ENCODE measurements at places on chromosomes 16 and 17. TPM values are rescaled to one million over a fixed set of nuclear protein-coding genes. Genes with fewer than 3 reads are reported as not detected.

The ARHGAP44 gene
- not detected for total RNA-seq

The TMIGD1 gene
- not detected for total RNA-seq

- H3K27ac ChIP-seq: peak overlapping the region; percentile 82
- peak overlapping the region; percentile 87 for H3K4me3 ChIP-seq
- peaks cover 12% of the 10 kb centered on the region for H3K36me3 ChIP-seq
- no peak for DNase-seq
- no peaks in the 10 kb centered on the region for H3K27me3 ChIP-seq
These were observed 590 bp downstream of the TMEM219 start for GRCh38 chr16:29962344-29962994.

The ALOX15B gene
- total RNA-seq: not detected

- H3K27ac ChIP-seq: no peak overlapping the region
- H3K27me3 ChIP-seq: no peaks in the 10 kb centered on the region
- DNase-seq: no peak
- peaks cover 16% of the 10 kb centered on the region for H3K36me3 ChIP-seq
These were observed 261.8 kb upstream of the CACNG5 start for GRCh38 chr17:66573078-66573477.

DNA sequence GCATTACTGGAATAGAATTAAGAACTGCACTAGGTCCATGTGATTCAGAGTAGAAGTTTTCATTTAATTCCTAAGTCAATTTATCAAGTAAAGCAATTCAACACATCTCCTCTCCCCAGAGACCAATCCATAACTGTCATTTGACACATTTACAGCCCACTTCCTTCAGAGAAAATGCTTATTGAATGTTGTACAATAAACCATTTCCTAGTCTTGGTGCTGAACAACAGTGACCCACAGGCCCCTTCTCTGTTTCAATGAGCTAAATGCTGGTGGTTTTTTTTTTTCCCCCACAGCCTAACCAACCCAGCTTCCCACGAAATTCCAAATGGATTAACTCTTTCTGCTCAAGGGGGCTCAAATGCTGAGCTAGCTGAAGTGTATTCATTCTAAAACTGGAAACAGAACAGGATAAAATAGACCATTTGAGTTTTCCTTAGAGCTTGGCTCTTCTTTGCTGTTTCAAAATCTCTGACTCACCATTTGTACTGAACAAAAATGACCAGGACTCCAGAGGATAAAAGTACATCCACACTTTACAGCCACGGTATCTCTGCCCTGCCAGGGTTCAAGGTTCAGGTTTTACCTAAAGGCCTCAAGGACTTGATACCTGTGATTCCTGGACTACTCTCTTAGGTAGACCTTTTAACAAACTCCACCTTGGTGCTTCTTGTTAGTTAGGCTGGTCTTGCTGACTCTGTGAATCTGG, 62.3 kb downstream of the TMEM100 start:
- DNase-seq: no peak
- no peak overlapping the region for H3K27ac ChIP-seq
- H3K4me3 ChIP-seq: no peak overlapping the region
- peaks cover 23% of the 10 kb centered on the region for H3K27me3 ChIP-seq
- no peaks in the 10 kb centered on the region for H3K4me1 ChIP-seq
- no peaks in the 10 kb centered on the region for H3K36me3 ChIP-seq

The HOXB2 gene
- 20.3 TPM for total RNA-seq

The PIK3R5 gene
- total RNA-seq: 50.3 TPM

The NOL3 gene
- 35.6 TPM for total RNA-seq

DNA sequence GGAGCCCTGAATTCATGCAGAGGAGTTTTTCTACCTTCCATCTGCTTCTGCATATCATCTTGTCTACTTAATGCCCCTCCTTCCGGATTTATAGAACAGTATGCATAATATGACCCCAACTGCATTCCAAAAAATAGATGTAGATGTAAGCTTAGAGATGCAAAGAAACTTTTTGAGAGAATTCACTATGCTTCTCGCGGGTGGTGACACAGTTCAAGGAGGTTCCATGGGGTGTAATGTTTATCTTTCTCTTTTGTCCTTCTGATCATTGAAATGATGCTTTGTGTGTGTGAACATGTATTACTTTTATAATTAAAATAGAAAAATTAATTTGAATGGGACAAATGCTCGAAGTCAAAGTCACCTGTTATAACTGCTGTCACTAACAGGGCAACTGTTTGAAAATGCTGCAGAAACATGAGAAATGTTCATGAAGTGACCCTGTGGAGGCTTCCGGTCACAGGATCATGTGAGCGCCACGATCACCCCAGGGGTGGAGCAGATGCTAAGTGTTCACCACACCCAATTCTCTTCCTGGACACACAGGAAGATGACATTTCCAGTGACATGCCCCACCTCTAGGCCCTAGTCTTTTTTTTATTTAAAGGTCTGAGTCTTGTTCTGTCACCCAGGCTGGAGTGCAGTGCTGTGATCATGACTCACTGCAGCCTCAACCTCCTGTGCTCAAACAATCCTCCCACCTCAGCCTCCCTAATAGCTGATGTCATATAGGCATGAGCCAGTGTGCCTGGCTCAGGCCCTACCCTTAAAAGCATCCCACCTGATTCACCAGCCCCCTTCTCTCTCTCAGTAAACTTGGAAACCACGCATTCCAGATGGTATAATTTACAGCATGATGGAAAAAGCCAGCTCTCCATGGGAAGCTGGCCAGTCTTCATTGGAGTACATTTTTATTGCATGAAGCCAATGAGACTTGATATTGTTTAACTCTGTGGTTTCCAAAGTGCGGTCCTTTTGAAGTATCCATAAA, 21.0 kb upstream of the AGRP start:
- H3K27ac ChIP-seq: peak overlapping the region; percentile 97
- DNase-seq: peak; percentile 85
- peaks cover 49% of the 10 kb centered on the region for H3K4me1 ChIP-seq

The KRTAP4-5 gene
- total RNA-seq: not detected

DNA sequence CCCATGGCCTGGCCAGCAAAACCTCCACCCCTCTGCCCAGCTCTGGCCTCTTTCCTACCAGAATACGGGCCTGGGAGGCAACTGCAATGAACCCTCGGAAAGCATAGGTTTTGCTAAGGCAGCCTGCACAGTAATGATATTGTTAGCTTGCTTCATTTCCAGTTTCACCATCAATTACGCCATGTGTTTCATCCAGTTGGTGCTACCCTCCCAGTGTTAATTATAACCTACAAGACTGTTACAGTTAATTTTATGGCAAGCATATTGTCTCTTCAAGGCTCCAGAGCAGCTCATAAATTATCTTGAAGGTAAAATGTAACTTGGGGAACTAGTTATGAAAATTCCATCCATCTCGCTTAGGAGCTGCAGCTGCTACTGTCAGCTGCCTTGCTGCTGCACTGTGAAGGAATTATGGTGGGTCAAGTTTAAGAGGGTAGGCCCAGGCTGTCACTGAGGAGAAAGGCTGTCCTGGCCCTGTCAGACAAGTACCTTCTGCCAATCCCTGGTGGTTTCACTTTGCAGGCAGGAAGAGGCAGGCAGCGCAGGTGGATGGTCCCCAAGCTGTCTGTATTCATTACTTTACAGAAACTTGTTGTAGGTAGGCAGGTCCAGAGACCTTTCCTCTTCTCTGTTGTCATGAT, 242.9 kb downstream of the FTO start:
- no peak overlapping the region for H3K27ac ChIP-seq
- H3K27me3 ChIP-seq: no peaks in the 10 kb centered on the region
- no peak for DNase-seq

GRCh38 chr16:12775656-12776236, 27.9 kb downstream of the CPPED1 start:
- peaks cover 71% of the 10 kb centered on the region for H3K36me3 ChIP-seq
- H3K4me3 ChIP-seq: no peak overlapping the region
- no peaks in the 10 kb centered on the region for H3K27me3 ChIP-seq
- no peak for DNase-seq
- H3K27ac ChIP-seq: no peak overlapping the region

- H3K27me3 ChIP-seq: peaks cover 64% of the 10 kb centered on the region
- H3K27ac ChIP-seq: no peak overlapping the region
- no peak overlapping the region for H3K4me3 ChIP-seq
- H3K4me1 ChIP-seq: peaks cover 20% of the 10 kb centered on the region
- no peaks in the 10 kb centered on the region for H3K36me3 ChIP-seq
These were observed 20.7 kb upstream of the NAGS start for GRCh38 chr17:43983515-43984411.

DNA sequence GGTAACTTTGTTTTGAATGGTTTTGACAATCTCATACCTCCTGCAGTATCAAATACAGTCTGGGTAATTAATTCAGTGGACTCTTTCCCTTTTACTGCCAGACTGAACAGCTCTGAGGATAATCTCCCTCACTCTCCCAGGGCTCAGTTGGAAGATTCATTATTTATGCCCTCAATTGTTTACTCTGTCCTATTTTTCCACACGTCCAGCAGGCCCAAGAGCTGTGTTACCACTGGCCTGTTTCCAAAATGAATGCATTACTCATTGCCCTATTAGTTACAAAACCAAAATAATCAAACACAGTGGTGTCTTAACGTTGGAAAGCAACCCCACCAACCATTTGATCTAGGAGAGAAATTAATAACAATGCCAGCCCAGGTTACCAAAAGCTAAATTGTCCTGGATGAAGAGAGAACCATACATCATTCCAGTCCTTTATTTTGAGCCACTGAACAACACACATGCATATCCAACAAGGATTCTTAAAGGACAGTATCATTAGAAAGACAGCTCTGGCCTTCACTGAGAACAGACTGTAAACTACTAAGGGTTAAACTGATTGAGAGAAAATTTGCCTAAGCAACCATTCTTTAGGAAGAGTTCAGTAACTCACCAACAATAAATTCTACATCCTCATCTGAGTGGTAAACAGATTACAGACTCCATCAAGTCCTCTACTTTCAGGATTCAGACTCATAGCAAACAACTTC, 34.5 kb downstream of the FAM222B start:
- no peaks in the 10 kb centered on the region for H3K27me3 ChIP-seq
- H3K4me1 ChIP-seq: peaks cover 36% of the 10 kb centered on the region
- H3K4me3 ChIP-seq: no peak overlapping the region
- no peak overlapping the region for H3K27ac ChIP-seq
- peaks cover 17% of the 10 kb centered on the region for H3K36me3 ChIP-seq
- DNase-seq: no peak

The SDR42E2 gene
- total RNA-seq: not detected

- H3K36me3 ChIP-seq: peaks cover 2% of the 10 kb centered on the region
- peak overlapping the region; percentile 25 for H3K4me3 ChIP-seq
- DNase-seq: peak; percentile 23
- H3K27me3 ChIP-seq: no peaks in the 10 kb centered on the region
- peak overlapping the region; percentile 82 for H3K27ac ChIP-seq
These were observed 2.5 kb downstream of the ODAD4 start for GRCh38 chr17:41932816-41933389.

DNA sequence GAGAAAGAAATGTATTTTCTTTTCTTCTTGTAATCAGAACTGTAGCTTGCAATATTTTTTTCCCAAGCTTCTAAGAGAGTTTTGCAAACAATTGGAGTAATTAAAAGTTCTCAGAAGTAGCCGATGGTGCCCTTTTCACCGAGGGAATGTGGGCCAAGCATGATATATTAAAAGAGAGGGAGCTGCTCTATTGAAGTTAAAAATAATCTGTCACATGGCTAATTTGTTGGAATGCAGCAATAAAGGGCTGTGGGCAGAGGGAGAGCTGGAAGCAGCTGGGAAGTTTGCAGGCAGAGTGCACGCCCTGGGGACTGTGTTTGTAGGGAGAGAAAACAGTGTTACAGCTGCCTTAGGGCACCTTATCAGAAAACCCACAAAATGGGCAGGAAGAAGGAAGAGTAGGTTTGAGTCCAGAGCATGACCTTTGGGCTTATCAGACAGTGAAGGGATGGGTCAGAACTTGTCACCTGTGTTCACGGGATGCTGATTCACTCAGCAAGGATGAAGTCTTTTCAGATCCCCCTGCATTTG, 18.5 kb upstream of the TERF2 start:
- no peak overlapping the region for H3K27ac ChIP-seq
- H3K36me3 ChIP-seq: no peaks in the 10 kb centered on the region
- DNase-seq: no peak
- peaks cover 7% of the 10 kb centered on the region for H3K27me3 ChIP-seq
- H3K4me3 ChIP-seq: no peak overlapping the region

GRCh38 chr16:48318630-48319029, 66.6 kb downstream of the SIAH1 start:
- H3K36me3 ChIP-seq: peaks cover 30% of the 10 kb centered on the region
- no peak overlapping the region for H3K4me3 ChIP-seq
- no peaks in the 10 kb centered on the region for H3K27me3 ChIP-seq
- peak; percentile 38 for DNase-seq

GRCh38 chr17:64706224-64707049, 44.3 kb upstream of the SMURF2 start:
- no peak overlapping the region for H3K4me3 ChIP-seq
- no peak for DNase-seq
- H3K4me1 ChIP-seq: peaks cover 42% of the 10 kb centered on the region
- no peak overlapping the region for H3K27ac ChIP-seq
- no peaks in the 10 kb centered on the region for H3K36me3 ChIP-seq

DNA sequence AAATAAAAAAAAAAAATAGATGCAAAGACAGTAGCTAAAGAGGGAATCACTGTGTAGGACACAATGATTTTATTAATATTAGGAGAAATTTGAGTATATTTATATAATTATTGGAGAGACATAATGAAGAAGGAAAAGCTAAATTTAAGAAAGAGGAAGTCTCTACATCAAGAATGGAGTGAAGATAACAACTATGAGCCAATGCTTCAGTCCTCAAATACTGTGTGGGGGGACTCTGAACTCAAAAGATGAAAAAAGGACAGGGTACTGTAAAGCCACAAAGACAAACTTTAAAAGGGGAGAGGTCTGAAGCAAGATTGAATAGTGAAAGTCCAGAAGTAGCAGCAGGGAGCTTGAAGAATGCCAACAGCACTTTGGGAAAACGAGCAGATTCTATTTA, 44.7 kb downstream of the SKAP1 start:
- no peak overlapping the region for H3K4me3 ChIP-seq
- DNase-seq: no peak
- peaks cover 64% of the 10 kb centered on the region for H3K36me3 ChIP-seq

DNA sequence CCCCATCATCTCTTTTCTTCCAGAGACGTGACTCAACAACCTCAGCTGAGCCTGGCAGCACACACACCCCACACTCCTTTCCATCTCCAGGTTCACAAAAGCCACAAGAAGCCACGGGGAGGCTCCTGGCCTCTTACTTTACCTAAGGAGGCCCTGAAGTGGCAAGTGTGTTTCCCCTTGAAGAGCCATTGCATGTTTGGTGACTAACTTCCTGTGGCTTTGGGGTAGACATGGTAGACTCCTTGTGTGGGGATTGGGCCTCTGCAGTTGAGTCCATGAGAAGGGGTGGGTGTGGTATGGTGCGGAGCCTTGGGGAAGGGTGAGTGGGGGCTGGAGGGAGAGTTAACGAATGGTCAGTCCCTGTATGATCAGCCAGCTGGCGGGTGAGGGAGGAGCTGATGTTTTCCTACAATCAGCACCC, 24.2 kb downstream of the SAP30BP start:
- peaks cover 19% of the 10 kb centered on the region for H3K36me3 ChIP-seq
- no peaks in the 10 kb centered on the region for H3K27me3 ChIP-seq
- H3K4me1 ChIP-seq: peaks cover 46% of the 10 kb centered on the region

GRCh38 chr17:45234641-45235415, 13.1 kb downstream of the FMNL1 start:
- no peaks in the 10 kb centered on the region for H3K27me3 ChIP-seq
- peaks cover 81% of the 10 kb centered on the region for H3K36me3 ChIP-seq
- peak overlapping the region; percentile 74 for H3K27ac ChIP-seq
- H3K4me1 ChIP-seq: peaks cover 73% of the 10 kb centered on the region

- H3K36me3 ChIP-seq: peaks cover 46% of the 10 kb centered on the region
- DNase-seq: no peak
- peaks cover 73% of the 10 kb centered on the region for H3K4me1 ChIP-seq
These were observed 4.1 kb downstream of the SYNGR2 start for GRCh38 chr17:78172249-78173051.

Data from activated CD4-positive, alpha-beta memory T cell treated with anti-CD3 and anti-CD28 coated beads, Interleukin-2, amount 10 ng/mL, durations not matched to agents 7 days and 5 days (primary cell).